NCI-H2081 treated with DMSO at 0.1 percent for 48 hours (cell line): ENCODE measurements at places on chromosomes 5 and 9.

DNA sequence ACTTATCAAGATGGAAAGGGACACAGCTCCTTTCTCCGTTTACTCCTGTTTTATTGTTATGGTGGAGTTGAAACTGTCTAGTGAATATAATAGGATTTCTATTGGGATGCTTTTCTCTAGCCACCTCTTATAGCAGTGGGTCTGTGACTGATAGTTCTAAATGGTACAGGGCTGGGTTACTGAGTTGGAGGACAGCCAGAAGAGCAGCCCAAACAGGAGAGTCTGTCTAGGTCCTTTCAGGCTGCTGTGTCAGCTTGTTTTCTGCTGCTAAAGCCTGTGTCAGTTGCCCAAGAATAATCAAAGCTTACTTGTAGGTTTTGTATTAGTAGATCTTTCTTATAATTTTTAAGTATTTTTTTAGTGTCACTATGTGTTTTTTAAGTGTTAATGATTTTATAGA, 356.0 kb upstream of the SEMA6A start:
- no peak for DNase-seq

DNA sequence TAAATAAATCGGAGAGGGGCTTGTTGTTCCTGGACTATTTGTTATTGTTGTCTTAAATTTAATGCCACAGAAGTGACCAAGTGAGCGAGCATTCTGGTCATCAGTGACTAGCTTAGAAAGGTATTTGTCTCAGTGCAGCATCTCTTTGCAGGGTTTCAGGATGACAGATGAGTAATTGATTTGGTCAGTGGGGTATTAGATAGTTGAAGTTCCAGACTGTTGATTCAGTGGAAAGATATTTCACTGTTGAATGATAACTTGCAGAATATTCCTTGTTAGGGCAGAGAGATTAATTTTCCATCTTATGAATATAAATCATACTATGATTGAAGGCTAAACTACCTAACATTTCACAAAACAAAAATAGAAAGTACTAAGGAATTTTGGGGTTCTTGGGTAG, 122.4 kb downstream of the TRIO start:
- no peak for DNase-seq

DNA sequence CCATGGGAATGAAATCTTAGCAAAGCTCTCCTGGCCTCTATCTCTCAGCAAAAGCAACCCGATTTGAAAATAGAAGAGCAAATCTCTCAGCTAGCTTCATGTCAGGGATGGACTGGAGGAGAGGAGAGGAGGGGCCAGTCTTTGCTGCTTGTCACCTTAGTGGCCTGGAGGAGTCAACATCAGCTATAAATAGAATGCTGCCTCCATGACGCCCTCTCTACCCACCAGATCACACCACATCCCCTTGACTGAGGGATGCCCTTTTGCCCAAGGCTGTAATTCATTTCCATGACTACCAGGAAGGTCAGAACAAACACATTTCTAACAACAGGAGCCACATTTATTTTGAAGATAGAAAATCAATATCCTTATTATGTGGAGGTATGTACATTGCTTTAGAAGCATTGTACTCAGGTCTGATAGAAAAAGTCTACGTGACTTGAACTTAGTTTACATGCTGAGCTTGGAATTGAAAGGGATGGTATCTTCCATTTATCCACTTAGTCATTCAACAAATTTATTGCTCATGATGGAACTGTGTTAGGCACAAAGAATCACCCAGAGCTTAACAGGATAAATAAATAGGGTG, 92.4 kb upstream of the LIFR start:
- DNase-seq: no peak

DNA sequence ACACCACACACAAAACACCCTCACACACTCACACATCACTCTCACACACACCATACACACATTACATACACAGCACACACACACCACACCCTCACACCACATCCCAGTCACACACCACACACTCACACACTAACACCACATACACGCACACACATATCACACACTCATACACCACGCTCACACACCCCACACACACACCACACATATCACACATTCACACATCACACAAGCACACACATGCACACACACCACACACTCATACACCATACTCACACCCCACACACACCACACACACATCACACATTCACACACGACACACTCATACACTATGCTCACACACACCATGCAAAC, 543 bp upstream of the UBE2QL1 start:
- no peak for DNase-seq

- DNase-seq: no peak
Observed at GRCh38 chr5:103411711-103412110, 150.9 kb downstream of the NUDT12 start.

DNA sequence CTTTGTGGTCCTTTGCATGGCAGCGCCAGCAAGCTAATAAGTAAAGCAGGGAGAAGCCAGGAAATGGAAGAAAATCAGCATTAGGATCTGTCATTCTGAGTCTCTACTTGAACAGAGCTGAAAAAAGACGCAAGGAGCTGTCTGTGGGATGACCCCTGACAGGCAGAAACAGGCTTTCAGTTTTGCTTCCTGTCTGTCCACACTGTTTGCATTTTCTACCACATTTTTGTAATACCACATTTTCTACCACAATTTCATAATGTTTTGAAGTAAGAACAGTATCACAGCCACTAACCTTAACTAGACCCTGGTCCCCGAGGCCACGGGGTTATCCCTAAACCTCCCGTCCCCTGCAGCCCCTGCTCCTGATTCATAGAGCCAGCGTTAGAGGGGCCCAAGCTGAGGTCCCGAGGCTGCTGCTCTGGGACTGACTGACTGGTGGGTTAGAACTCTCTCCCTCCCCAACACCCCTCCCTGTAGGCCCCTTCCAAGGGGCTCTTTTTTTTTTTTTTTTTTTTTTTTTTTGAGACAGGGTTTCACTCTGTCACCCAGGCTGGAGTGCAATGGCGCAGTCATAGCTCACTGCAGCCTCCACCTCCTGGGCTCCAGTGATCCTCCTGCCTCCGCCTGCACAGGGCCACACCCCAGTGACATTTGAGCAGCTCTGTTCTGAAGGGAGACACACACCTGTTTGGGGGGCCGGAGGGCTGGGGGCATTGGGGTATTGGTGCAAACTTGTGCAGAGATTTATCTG, 4.0 kb upstream of the CLIC3 start:
- DNase-seq: no peak

DNA sequence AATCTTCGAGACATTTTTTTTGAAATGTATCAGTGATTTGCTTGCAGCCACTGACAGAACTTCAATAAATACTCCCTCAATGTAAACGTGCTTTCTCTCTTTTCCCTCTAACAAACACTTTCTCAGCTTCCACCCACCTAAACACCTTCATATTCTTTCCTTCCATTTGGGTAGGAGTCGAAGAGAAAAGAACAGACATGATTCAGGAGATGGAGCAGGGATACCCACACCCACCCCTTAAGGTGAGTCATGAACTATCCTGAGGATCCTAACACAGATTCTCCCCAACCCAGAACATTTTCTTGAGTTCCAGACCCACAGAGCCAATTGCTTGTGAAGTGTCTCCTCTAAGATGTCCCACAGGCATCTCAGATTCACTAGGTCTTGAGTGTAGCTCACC, 488.8 kb downstream of the CDK5RAP2 start:
- no peak for DNase-seq
